Muscle of leg (tissue), 16 donors: ENCODE measurements at places on chromosomes 6 and 20.
A peak's percentile ranks its signal among the peaks of the same experiment; 100 is the strongest.

DNA sequence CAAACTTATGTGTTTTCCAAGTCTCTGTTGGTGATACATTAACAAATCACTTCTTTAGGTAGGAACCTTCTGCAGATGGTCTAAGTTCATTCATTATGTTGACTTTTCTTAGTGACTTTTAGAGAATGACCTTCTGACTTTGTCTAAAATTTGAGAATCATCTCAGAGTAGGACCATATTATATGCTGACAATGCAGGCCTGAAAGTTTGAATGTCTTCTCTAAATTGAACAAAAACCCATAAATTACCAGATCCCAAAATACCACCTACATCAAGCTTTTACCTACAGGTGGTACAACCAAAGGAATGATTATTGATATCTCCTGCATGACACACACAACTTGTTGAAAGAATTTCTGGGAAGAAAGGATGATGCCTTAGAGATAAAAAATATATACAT is 191.5 kb downstream of the SOD2 start:
- DNase-seq: no peak

- DNase-seq: no peak
Observed at GRCh38 chr6:441126-441920, 49.8 kb downstream of the IRF4 start.

DNA sequence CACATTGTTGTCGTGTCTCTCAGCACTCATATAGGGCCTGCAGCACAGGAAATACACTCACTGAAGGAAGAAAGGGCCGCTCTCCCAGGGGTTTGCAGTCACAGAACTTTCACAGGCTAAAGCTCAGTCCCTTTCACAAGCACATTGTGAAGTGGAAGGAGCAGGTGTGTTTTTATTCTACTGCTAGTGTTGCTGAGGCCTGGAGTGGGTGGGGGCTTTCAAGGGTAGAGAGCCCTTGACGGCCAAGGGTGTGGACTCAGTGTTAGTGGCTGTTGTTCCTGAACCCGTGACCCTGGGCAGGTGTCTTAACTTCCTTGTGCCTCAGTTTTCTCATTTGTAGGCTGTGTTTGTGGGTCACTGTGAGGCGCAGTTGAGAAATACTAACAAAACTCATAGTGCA is 66.2 kb upstream of the SLC22A1 start:
- DNase-seq: no peak

DNA sequence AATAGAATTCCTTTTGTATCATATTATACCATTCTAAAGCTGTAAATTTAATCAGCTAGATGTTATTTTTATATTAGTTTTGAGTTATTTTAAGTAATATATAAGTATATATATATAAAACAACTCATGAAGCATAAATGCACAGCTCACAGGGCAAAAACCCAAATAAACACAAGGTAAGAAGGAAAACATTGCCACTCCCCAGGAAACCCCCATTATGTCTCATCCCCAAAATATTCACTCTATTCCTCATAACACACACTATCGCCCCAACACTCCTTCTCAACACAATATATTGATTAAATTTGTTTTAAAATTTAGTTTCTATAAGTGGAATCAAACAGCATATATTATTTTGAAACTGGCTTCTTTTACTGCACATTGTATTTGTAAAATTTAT is 98.6 kb upstream of the FAM83B start:
- no peak for DNase-seq

- no peak for DNase-seq
Observed at GRCh38 chr20:49595346-49595745, 27.4 kb upstream of the PTGIS start.

DNA sequence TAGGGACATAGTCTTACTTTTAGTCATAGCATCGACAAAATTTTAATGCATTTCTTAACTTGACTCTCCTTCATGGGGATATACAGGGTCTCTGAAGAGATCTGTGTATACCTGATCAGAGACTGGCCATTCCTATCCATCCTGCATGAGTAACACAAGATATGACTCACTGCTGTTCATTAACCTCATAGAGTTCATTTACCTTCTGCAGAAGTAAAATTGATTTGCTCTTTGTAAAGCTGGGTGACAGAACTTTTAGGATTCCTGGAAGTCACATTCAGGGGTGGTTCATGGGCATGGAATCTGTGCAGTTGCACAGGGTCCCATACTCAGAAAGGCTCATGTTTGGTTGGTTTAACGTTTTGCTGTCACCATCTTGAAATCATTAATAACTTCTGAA is 53.2 kb downstream of the PDE7B start:
- no peak for DNase-seq

DNA sequence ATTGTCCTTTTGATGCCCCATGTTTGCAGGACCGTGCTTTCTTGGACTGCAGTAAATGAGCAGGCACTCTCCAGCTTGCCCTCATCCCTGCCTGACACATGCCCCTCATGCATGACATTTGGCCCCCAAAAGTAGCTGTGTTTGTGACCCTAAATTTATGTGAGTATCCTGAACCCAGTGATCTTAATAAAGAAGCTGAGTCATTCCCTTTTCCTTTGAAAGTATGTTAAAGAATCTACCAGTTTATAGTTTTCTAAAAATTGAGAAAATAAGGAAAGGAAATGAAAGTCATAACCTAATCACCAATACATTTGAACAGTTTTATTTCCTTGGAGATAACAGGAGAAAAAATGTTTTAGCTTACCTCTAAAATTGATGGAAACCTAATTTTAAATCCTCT is 3.4 kb upstream of the SLC22A23 start:
- DNase-seq: no peak

DNA sequence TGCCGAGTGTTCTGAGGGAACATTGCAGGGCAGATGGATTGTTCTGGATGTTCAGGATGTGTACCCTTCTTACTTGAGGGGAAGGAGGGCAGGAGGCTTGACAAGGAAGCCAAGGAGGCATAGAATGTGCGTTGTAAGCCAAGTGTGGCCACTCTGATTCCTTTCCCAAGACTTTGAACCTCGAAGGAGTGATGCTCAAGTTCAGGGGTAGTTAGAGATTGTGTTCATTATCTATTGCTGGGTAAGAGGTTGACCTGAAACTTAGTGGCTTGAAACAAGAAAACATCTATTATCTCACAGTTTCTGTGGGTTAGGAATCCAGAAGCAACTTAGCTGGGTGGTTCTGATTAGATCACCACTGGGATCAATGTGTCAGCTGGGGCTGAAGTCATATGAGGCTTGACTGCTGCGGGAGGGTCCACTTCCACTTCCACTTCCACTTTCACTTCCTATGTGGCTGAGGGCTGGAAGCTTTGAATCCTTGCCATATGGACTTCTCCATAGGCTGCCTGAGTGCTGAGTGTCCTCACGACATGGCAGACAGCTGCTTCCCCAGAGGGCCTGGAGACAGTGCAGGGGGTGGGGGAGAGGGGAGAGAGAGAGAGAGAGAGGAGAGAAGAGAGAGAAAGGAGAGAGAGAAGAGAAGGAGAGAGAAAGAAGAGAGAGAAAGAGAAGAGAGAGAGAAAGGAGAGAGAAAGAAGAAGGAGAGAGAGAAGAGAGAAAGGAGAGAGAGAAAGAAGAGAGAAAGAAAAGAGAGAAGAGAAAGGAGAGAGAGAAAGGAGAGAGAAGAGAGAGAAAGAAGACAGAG is 6.9 kb upstream of the CD40 start:
- DNase-seq: peak; percentile 83
